ENCODE measurements at places on chromosomes 2 and 18.
A peak's percentile ranks its signal among the peaks of the same experiment; 100 is the strongest.

GRCh38 chr2:229370509-229370908 is 99.4 kb upstream of the PID1 start:
- no peak for DNase-seq

- DNase-seq: no peak
Observed at GRCh38 chr2:55862246-55862645, 61.3 kb downstream of the EFEMP1 start.

DNA sequence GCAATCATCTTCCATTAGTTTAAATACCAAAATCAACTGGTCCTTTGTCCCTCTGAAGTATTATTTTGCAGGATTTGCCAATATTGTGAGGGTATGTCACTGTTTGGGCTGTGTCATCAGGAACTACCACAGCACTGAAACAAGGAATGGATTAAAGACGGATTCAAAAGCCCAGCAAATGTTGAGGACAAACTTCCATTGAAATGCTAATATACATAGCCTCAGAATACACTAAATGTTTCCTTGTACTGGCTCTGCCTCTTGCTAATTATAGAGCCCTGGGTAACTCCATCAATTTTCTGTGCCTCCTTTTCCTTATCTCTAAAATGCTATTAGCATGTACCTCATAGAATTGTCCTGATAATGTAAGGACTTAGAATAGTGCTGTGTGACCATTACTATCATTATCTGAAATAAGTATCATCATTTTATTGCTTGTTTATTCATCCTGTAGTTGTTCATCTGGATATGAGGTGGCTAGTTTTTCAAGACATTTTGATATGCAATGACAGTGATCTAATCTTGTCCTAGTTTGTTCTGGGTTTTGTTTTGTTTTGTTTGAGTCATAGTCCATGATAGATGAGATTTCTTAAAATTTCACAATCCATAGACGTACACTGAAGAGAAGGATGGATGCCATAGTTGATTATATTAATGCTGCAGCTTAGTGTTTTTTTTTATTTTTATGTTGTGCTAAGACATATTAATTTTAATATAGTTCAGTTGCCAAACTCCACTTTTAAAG is 333.4 kb upstream of the KCNH7 start:
- DNase-seq: no peak

- DNase-seq: peak; percentile 55
Observed at GRCh38 chr18:8526332-8526731, 82.9 kb upstream of the RAB12 start.

DNA sequence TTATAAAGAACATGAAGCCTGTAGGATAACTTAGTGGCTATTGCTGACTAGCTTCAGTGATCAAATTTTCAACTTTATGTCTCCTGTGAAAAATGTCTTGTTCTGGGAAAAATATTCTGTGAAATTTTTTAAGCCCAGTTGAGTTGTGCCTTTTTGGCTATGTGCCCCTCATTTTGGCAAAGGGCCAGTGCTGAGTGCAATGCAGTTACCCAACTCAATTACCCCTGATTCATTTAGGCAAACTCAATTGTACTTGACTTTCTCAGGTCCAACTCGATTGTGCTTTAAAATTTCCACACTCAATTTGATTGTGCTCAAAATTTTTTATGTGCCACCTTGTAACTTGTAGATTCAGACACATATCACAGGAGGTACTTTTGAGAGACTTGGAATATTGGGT is 548.8 kb upstream of the NRP2 start:
- DNase-seq: no peak

- no peak for DNase-seq
Observed at GRCh38 chr2:189393440-189394111, 47.7 kb upstream of the WDR75 start.

- no peak for DNase-seq
Observed at GRCh38 chr2:102367331-102367971, 11.9 kb downstream of the IL18R1 start.

DNA sequence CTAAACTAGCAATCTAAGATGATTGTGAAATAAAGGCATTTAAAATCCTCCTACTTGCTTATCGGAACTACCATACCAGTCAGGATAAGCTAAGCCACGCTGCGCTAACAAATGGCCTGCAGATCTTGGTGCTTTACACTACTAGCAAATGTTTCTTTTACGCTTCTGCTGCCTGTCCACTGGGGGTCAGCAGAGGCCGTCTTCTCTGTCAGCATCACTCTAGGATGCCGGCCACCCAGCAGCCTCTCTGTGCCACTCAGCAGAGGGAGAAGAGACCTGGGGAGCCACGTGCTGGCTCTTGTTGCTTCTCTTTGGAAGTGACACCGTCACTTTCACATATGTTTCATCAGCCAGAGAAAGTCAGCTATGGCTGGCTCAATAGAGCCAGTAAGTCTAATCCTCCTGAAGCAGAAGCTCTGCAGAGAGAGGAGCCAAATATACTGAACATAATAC is 36.6 kb downstream of the COPS8 start:
- peak; percentile 61 for DNase-seq

DNA sequence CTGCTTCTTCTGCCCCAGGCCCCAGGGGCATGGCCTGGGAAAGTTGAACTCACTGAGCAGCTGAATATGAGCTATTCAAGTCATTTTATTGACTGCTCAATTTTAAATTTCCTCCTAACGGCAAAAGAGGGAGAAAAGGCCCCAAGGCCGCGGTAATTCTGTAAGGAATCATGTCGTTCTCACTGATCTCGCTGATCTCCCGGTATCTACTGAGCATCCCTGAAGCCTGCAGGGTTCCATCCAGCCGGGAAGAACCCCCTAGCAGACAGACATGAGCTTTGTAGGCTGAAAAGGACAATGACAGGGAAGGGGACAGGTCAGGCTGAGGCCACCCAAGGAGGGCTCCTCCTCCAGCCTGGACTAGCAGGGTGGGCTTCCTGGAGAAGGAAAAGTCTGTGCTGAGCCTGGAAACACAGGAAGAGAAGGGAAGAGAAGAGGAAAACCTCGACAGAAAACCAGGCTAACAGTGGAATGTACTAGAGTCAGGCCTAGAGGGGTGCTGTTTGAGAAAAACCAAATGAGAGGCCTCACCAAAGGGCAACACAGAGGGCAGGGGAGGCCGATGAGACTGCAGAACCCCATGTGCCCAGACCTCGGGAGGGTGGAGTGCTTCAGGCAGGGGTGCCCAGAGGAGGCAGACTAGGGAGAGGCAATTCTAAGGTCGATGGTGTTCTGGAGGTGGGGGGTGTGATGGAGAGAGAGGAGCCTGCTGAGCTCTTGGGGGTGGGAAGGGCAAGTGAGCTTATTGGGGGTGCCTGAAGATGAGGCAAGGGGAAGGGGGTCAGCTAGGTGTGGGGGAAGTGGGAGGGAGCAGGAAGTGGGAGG is 2.9 kb upstream of the NPPC start:
- no peak for DNase-seq

DNA sequence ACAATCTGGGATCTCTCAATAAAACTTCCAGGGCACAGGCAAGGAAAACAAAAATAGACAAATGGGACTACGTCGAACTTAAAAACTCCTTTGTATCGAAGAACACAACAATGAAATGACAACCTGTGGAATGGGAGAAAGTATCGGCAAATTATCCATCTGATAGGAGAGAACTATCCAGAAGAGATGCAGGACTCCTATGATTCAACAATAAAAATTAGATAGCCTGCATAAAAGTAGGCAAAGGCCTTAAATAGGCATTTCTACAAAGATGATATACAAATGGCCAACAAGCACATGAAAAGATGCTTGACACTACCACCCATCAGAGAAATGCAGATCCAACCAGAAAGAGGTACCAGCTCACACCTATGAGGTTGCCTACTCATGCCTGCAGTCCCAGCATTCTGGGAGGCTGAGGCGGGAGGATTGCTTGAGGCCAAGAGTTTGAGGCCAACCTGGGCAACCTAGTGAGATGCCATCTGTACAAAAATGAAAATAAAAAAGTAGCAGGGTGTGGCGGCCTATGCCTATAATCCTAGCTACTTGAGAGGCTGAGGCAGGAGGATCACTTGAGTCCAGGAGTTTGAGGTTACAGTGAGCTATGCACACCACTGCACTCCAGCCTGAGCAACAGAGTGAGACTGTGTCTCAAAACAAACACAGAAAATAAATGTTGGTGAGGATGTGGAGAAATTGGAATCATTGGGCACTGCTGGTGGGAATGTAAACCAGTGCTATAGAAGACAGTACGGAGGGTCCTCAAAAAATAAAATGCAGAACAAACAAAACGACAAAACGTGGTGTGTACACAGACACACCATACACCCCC is 21.6 kb downstream of the TWIST2 start:
- DNase-seq: no peak

DNA sequence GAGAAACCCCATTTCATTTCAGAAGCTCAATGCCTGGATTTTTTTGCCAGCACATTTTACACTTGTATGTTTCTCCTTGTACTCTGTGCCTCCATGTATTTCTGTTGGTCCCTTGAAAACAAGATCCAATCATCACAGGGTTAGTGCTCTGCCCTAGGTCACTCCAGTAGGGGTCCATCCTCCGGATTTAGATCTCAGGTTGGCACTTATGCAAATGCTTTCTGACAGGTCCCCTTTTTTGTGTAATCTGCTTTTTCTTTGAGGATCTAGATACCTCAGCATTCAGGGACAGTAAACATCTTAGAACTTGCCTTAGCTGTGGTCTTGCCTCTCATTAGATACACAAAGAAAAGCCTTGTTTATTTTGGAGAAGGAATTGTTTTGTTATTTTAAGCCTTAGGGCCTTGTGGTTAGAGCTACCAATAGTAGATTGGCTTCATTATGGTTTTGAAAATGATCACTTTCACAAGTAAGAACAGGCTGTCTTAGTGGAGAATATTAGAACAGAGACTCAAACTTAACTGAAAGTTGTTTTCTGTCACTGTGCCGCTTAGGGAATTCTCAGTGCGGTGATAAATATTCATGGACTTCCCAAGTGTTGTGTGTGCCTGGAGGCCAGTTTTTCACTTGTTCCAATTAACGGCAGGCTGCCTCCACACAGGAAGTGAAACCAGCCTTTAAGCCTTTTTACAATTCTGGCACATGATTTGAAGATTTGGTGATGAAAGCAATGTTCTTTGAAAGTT is 7.8 kb downstream of the MERTK start:
- DNase-seq: no peak

DNA sequence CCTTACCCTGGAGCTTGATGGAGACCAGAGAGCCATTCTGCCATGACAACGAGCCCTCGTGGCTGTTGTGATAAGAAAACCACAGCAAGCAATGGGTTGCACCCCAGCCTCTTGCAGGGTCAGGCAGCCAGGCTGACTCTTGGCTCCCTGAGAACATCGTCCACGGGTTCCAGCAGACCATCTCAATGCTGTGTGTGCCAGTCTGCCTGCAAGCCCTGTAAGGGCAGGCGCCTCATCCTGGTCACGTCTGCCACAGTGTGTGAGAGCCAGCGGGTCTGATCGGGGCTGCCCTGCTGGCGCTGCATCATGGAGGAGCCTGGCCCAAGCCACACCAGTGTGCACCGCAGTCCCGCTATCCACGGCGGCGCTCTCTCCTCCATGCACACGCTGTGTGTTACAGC is 71.0 kb upstream of the MGAT4A start:
- no peak for DNase-seq

DNA sequence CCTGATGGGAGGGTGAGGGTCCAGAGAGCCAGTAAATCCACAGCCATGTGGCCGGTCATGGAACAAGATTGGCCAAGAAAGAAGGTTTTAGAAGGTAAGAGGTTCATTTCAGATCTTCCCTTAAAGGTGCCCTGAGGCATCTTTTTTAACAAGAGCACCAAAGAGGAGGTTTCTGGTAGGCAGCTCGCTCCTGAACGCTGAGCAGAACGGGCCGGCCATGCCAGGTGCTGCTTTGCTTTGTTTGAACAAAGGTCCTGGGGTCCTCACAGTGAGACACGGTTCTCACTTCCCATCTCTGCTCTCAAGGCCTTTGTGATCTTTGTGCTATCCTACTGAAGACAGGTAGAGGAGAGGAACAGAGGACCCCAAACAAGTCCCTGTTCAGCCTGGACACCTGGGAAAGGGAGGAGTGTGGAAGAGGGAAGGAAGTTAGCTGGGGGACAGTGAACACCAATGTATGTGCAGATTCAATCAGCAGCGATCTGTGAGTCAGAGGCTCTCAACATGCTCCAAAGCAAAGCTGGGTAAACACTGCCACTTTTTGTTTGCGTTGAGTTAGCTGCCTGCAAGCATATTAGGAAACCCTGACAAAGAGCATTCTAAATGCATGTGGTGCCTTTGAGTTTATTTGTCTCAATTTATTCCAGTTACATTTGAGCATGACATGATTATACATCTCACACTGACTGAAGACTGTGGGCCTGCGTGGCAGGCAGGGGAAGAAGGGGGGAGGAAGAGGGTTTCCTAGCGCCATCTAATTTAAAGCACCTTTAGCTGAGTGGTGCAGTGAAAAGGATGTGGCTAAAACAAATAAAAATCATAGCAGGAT is 102.4 kb downstream of the ASB1 start:
- DNase-seq: no peak

DNA sequence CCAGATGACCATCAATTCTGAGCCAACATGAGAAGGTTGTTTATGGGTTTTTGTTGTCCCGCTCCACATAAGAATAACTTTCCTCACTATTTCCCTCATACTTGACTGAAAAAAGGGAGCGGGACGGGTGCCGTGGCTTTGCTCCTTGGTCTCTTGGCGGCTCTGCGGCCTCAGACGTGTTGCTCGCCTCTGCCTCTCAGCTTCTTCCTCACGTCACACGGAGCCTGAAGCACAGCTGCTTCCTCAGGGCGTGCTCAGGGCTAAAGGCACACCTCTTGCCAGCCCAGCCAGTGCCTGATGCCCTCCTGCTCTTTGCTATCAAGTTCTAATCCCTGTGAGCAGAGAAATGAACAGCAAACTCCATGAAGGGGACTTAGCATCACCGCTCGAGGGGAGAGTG is 17.9 kb upstream of the ID2 start:
- no peak for DNase-seq

GRCh38 chr18:59197636-59198035 is 22.3 kb upstream of the GRP start:
- no peak for DNase-seq

DNA sequence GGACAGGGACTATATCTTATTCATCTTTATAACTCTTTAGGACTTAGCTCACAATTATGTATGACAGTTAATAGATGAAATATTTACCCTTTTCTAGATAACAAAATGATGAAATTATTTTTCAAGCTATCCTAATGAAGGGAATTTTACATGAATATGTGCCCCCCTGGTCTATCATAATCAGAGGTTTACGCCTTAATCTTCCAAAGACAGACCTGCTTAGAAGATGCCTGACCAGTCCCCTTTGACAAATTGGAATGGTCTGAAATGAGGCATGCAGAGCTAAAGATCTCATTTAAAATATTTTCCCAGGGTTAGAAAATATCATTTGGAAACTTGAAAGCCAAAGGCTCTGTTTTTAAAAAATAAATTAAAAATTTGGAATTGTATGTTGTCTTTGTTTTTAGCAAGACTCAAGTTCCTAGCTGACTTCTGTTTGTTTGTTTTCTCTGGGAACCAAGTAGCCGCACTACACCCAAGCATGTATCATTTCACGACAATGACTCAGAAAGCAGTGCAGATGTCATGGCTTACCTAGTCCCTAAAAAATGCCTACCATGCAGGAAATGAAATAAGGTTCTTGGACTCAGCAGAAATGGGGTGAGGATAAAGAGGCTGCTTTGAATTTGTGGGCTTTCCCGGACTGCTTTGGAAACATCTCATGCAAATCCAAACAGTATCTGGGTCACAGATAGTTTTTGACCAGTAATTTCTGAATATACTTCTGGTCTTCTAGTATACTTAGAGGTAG is 162.1 kb downstream of the ZEB2 start:
- no peak for DNase-seq

- DNase-seq: no peak
Observed at GRCh38 chr2:224650815-224651439, 65.2 kb downstream of the CCDC195 start.

Measured in dorsolateral prefrontal cortex (tissue), 122 donors.